ENCODE measurements at places on chromosomes 1 and 21. TPM values are rescaled to one million over a fixed set of nuclear protein-coding genes. Genes with fewer than 3 reads are reported as not detected.

The PGLYRP4 gene
- total RNA-seq, result not detected

The DISC1 gene
- total RNA-seq, result 6.1 TPM

The RGS13 gene
- total RNA-seq, result not detected

The TRNP1 gene
- 40.0 TPM for total RNA-seq

The S100A3 gene
- not detected for total RNA-seq

The PARS2 gene
- total RNA-seq, result 0.29 TPM

The PLA2G5 gene
- total RNA-seq, result 9.4 TPM

The DNASE2B gene
- not detected for total RNA-seq

The CAPZB gene
- total RNA-seq, result 122 TPM

The SPAG17 gene
- total RNA-seq, result 5.0 TPM

The LCE6A gene
- not detected for total RNA-seq

The LCE3E gene
- not detected for total RNA-seq

The SPATA45 gene
- not detected for total RNA-seq

The PDZK1 gene
- total RNA-seq, result not detected

The ZNF683 gene
- total RNA-seq, result not detected

The OR2T2 gene
- total RNA-seq, result not detected

The GJC2 gene
- not detected for total RNA-seq

The DENND1B gene
- total RNA-seq, result 12.2 TPM

The CFHR1 gene
- not detected for total RNA-seq
